ENCODE measurements at places on chromosomes 6 and 20.

DNA sequence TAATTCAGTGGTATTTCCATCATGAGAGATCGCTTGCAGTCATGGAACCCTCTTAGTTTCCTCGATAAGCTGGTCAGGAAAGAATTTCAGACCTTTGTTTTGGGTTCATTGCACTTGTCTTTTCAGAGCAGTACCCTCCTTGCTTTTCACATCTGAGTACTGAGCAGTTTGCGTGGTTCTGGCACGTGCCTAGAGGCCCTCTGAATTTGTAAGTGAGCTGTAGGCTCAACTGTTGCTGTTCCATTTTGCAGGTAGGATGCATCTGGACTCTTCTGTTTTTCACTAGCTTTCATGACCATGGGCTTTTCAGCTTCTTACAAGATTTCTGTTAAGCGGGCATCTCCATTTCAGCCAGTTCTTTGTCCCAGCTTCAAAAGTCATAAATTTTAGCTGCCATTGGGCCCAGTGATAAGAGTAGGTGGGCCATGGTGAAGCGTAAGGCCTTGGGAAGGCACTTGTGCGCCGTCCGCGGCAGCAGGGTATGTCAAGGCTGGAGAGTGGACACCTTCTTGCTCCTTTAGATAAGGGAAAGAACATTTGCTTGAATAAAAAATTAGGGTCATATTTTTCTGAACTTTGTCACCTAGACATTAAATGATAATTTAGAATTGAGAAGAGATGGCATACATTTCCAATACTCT lies 35.8 kb downstream of the HIVEP1 start:
- no peak for DNase-seq

- DNase-seq = no peak
These were observed 81.6 kb upstream of the PREP start for GRCh38 chr6:105484238-105485161.

GRCh38 chr6:49905296-49905695 lies 39.0 kb upstream of the CRISP1 start:
- no peak for DNase-seq

GRCh38 chr6:113361014-113361645 lies 496.0 kb upstream of the MARCKS start:
- DNase-seq = no peak

DNA sequence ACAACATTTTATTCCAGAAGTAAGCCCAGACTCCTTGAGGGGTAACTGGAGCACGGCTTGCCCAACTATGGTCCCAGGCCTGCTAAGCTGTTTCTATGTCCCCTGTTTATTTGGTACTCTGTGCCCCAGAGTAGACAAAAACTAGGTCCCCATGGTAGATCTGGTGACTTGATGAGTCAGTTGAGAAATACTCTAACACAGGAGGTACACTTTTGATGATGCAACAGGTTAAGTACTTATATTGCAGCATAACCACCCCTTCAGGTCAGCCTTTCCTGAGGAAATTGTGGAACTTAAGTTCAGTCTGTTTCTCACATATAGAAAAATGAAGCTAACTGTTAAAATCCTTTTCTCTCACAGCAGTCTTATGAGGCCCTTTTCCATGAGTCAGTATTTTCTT lies 19.6 kb downstream of the TTPAL start:
- no peak for DNase-seq

- DNase-seq = no peak
These were observed 26.3 kb upstream of the PNRC1 start for GRCh38 chr6:89054208-89054607.

DNA sequence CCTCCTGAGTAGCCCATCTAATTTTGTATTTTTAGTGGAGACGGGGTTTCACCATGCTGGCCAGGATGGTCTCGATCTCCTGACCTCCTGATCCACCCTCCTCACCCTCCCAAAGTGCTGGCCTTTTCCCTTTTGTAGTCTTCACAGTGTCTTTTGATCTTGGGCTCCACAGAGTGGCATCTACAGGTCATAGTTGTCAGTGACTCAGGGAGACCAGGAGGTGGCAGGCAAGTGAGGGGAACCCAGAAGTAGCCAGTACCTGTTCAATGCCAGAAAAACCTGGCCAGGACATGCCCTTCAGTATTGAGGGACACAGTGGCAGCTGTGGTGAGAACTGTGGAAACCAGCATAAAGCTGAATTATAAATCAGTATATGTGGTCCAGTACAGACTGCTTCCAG lies 19.6 kb downstream of the RPP21 start:
- no peak for DNase-seq

GRCh38 chr20:2116170-2116940 lies 14.7 kb downstream of the STK35 start:
- DNase-seq = no peak

GRCh38 chr20:44621939-44622338 lies 29.6 kb downstream of the ADA start:
- no peak for DNase-seq

GRCh38 chr6:20658516-20658915 lies 124.3 kb downstream of the CDKAL1 start:
- no peak for DNase-seq

GRCh38 chr6:131231103-131231502 lies 95.8 kb downstream of the AKAP7 start:
- no peak for DNase-seq

All from amygdala (tissue), 56 donors.